ENCODE measurements at places on chromosomes 3 and 15. TPM values are rescaled to one million over a fixed set of nuclear protein-coding genes. Genes with fewer than 3 reads are reported as not detected.

FAM107A gene
- total RNA-seq, result 106 TPM

RBPMS2 gene
- 50.3 TPM for total RNA-seq

ISLR2 gene
- 1.2 TPM for total RNA-seq

SNURF gene
- 7.4 TPM for total RNA-seq

DUOXA2 gene
- 0.42 TPM for total RNA-seq

ILDR1 gene
- total RNA-seq, result not detected

BFSP2 gene
- not detected for total RNA-seq

FEZF2 gene
- not detected for total RNA-seq

TIPARP gene
- total RNA-seq, result 94.8 TPM

DNA sequence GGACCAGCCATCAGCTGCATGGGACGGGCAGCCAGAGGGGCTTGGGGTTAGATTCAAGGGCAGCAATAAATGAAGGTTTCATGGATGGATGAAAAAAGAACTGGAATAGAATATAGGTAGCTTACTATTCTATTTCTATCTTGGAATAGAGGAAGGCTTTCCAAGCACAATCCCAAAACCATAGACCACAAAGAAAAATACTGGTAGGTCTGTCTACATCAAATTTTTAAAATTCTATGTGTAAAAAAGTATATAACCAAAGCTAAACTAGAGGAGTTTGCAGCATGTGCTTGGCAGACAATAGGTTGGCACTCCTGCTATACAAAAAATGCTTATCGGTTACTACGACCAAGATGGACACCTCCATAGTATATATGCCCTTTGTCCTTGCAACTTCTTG is 7.2 kb upstream of the FBLN2 start:
- no peak for DNase-seq

GRCh38 chr3:63092515-63092914 is 185.6 kb upstream of the SYNPR start:
- no peak for DNase-seq

GRCh38 chr15:35519541-35520149 is 26.3 kb downstream of the DPH6 start:
- no peak for DNase-seq

GRCh38 chr3:184629555-184630160 is 68.1 kb downstream of the EPHB3 start:
- no peak for DNase-seq

DNA sequence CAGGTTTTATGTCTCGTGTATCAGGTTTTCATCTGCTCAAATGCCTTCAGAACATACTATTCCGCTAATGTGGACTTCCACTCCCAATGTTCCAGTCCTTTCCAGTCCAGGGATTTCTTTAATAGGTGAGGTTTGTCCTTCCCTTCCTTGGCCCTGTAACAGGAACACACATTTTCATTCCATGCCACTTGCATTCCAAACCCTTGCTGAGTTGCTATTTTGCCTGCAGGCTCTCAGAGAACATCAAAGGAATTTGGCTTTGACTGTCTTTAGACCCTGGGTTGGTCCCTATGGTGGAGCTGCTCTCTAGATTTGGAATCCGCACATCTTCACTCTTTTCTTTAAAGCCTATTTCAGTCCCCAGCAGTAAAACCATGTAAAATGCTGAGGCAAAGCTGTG is 12.3 kb upstream of the ALCAM start:
- no peak for DNase-seq

- DNase-seq, result no peak
Measured at GRCh38 chr15:73568564-73569280, 64.5 kb downstream of the NPTN start.

DNA sequence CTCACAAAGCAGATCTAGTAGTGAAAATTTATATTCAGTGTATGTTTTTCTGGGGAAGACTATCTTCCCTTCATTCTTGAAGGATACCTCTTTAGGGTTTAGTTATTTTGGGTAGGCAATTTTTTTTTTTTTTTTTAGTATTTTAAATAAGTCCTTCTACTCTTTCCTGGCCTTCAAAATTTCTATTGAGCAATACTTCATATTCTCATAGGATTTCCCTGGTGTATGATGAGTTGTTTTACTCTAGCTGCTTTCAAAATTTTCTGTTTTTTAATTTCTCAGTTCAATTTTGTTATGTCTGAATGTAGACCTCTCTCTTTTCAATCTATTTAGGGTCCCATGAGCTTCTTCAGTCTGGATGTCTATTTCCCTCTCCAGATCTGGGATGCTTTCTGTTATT is 74.3 kb upstream of the PLSCR4 start:
- DNase-seq, result no peak

GRCh38 chr15:96409215-96410138 is 79.0 kb downstream of the NR2F2 start:
- peak; percentile 86 for DNase-seq

DNA sequence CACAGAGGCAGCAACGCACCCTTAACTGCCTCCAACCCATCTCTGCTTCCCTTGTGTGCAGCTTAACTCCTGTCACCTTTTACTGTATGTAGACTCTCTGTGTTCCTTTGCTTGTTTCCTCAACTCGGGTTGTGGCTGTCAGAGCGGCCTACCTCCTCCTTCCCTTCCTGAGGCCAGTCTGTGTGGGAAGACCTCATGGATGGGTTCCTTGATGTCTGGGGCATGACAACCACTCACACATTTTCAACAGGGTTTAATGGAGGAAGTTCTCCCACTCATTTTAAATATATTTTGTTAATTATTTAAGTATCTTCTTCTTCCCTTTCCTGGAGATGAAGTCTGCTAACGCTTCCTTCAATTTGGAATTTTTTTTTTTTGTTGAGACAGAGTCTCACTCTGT is 1.8 kb upstream of the CSPG5 start:
- DNase-seq, result no peak

DNA sequence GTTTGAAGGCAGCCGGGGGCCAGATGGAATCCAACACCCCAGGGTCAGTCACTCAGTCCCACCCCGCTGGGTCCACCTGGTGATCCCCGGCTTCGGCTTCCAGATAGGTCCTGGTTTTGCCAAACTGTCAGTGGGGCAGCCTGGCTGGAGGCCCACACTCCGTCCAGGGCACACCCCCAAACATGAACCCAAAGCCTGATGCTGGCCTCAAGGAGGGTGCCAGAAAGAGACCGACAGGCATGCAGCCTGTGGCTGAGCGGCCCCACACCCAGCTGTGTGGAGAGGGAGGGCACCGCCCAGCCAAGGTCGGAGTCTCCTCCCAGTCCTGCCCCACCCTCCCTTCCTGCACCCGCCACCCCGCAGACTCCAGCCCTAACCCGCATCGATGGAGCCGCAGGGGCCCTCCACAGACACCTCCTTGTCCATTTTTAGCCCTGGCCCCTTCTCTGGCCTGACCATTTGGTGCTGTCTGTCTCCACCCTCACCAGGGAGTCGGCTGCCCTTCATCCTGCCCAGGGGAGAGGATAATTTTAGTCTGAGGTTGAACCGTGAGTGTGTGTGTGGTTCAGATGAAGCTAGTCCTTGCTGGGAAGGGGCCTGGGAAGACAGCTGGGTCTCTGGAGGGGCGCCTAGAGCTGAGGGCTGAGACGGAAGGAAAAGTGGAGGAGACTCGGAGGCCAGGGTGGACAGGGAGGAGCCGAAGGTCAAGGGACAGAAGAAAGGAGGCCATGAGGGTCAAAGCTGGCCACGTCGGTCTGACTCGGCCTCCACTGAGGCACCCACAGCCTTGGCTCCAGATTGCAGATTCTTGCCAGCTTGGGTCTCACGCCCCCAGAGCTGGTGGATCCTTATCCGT is 23.1 kb downstream of the TNK2 start:
- DNase-seq, result no peak

DNA sequence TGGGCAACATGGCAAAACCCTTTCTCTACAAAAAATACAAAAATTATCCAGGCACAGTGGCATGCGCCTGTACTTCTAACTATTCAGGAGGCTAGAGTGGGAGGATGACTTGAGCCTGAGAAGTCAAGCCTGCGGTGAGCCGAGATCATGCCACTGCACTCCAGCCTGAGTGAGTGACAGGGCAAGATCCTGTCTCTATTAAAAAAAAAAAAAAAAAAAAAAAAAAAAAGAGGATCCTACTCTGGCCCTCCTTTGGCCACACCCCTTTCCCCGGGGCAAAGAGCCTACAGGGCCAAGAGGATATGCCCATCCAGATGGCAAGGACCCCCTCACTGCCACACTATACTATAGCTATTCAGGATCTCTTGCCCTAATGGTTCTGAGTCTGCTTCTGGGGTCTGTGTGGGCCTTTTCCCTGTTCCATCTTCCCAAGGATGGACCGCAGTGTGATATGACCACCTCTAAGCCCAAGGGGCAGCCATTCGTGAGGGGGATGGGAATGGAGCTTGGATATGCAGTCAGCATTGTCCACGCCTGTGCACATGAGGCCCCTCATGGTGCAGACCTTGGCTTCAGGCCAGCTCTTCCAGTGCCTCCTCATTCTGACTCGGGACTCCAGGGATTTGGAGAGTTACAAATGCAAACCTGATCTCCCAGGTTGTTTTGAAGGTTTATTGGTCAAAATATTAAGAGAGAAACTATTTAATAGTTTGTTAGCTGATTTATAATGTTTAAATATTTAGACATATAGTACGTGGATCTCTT is 7.3 kb downstream of the TYRO3 start:
- DNase-seq, result no peak

DNA sequence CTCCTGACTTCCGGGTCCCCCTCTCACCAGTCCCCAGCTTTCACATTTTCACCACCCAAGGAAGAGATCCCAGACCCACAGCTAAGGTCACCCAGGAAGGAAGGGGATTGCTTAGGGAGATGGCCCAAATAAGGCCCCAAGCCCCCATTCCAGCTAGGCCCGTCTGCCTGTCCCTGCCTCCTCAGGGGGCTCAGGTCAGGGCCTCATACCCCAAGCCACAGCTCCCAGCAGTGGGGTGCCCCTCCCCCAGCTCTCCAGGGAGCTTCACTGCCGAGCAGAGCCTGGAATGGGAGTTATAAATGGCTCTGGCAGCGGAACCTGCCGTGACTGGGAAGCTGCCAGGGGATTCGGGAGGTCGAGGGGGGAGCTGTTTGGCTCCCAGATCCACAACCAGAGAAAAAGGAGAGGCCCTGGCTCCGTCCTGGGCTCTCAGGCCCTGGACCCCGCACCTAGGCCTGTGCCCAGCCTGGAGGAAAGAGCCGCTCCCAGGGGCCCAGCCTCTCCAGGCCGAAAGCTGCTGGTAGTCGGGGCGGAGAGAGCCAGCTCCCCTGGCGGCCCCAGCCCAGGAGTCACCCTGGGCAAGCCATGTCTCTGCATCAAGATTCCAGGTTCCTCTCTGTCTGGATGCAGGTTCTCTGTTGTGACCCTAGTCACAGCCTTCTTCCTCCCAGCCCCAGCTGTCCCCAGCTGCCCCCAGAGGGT is 550 bp downstream of the CCDC9B start:
- DNase-seq, result no peak

GRCh38 chr15:63599401-63600000 is 2.3 kb downstream of the FBXL22 start:
- peak; percentile 91 for DNase-seq

DNA sequence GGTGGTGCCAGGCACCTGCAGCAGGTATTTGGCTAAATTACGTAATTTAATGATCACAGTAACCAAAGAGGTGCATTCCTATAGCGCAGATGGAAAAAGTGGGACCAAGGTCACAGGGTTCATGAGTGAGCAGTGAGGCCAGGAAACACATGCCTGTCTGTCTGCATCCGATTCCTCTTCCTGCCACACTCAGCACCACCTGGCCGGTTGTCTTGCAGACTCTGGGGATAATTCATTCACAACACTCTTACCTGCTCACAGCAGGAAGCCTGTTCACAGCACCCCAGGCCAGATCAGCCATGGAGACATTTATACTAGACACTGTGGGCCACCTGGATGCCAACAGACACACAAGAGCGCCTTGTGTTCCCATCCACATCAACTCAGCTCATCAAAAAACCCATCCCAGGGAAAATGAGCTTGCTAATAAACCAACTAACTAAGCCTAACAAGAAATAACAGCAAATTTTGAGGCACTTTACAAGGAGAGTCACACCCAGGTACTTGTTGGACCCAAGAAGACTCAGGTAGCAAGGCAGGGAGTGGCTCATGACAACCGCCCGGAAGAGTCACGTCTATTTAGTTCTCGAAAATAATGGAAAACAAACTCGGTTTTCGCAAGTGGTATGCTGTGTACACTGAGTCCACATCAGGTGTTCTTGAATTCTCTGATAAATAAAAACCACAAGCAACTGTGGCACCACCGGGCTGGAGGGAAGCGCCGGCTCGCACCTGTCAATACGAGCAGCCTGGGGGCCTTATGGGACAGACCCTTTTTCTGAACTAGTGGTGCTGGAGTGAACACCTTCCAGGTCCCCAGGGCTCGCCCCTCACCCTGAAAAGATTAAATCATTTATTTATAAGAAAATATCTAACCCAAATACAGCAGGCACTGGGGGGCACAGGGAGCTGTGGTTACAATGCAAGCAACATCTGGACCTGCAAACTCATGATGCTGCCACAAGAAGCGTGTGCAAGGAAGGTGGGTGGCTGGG is 40.5 kb downstream of the FAM174B start:
- DNase-seq, result no peak

DNA sequence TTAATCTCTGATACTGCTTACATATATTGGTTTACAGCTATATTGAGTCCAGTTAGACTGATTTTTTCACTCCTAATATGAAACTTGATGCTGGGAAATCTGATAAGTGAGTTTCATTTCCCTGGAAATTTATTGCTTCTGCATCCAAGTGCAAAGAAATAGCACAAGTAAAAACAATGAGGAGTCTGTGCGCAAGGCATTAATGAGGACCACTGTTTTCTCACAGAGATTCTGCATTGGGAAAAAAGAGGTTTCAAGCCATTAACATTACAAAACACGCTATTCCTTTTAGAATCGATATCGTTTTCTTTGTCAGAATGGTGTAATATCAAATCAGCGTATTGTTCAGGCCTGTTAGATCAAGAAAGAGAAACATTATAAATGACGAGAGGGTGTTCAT is 723.3 kb upstream of the ARRDC4 start:
- DNase-seq, result no peak

GRCh38 chr15:68054628-68055223 is 611 bp downstream of the PIAS1 start:
- DNase-seq, result no peak

- no peak for DNase-seq
Measured at GRCh38 chr15:77749236-77749997, 116.7 kb upstream of the LINGO1 start.

GRCh38 chr3:35393901-35394799 is 245.2 kb upstream of the ARPP21 start:
- DNase-seq, result no peak

- DNase-seq, result peak; percentile 53
Measured at GRCh38 chr3:111745786-111746185, 113.3 kb upstream of the PHLDB2 start.

GRCh38 chr3:124976383-124976782 is 41.8 kb upstream of the MUC13 start:
- no peak for DNase-seq

GRCh38 chr3:128170866-128171516 is 17.7 kb downstream of the EEFSEC start:
- DNase-seq, result no peak

- DNase-seq, result no peak
Measured at GRCh38 chr15:90947577-90948357, 6.9 kb upstream of the RCCD1 start.

All from esophagus muscularis mucosa (tissue), 4 donors.